H54 (cell line): ENCODE measurements at places on chromosomes 7 and 10.
A peak's percentile ranks its signal among the peaks of the same experiment; 100 is the strongest.

- DNase-seq, result no peak
Observed at GRCh38 chr10:59361663-59362143, 646 bp downstream of the FAM13C start.

DNA sequence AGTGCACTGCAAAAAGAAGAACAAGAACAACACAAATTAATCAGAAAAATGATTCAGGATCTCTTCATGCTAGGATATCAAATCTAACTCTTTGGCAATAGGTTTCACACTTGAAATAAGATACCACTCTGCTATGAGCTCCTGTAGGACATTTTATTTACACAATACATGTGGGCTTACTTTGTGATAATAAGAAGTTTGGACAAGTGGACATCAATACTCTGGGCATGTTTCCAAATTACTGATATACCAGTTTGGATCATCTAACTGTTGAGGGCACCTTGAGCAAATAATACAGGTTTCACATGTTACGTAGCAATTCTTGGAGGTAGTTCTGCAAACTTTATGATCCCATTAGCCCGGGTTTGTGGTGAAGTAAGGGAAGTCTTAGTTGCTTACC lies 59.8 kb downstream of the CPVL start:
- DNase-seq, result no peak

- no peak for DNase-seq
Observed at GRCh38 chr10:22560913-22561239, 153.5 kb downstream of the PIP4K2A start.

GRCh38 chr10:52814506-52814905 lies 41.9 kb upstream of the MBL2 start:
- no peak for DNase-seq

DNA sequence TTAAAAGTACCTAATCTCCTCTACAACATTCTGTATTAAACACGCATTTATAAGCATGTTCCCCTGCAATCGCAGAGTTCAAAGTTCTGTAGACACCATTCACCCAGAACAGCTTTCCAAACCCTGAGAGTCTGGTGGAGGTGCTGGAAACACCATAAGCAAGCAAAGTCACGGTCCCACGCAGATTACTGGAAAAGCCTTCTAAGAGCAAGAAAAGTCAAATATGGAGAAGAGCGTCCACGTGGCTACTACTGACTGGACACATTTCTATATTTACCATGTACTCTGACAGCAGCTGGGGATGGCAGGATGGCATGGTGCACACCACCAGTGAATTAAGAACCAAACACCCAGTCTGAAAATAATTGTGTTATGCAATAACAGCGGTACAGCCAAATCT lies 97.7 kb downstream of the PARD3 start:
- no peak for DNase-seq

GRCh38 chr10:64574371-64574770 lies 1053.2 kb downstream of the REEP3 start:
- no peak for DNase-seq

DNA sequence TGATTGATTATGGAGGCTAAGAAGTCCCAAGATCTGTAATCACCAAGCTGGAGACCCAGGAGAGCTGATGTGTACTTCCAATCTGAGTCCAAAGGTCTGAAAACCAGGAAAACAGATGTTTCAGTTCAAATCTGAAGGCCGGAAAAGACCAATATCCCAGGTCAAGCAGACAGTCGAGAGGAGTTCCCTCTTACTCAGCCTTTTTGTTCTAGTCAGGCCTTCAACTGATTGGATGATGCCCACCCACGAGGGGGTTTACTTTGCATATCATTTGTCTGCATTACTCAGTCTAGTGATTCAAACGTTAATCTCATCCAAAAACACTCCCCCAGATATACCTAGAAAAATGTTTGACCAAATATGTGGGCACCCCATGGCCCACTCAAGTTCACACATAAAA lies 7.4 kb upstream of the ARID5B start:
- DNase-seq, result no peak

DNA sequence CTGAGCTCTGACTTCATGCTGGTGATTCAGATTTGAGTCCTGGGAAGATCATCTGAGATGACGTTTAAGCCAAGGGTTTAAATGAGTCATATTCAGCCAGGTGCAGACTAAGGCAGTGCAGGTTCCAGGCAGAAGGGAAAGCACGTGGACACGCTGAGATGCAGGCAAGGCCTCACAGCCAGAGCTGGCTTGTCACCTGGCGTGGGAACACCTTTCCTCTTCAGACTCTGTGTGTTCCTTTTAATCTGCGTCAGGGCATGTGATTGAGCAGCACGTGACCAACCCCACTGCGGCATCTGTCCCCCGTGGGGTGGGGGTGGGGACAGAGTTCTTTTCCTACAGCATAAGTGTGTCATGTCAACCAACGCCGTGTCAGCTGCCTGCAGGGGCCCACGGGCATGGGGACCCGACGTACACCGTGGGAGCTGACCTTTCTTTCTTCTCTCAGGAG lies 10.7 kb upstream of the IDI2 start:
- peak; percentile 22 for DNase-seq

DNA sequence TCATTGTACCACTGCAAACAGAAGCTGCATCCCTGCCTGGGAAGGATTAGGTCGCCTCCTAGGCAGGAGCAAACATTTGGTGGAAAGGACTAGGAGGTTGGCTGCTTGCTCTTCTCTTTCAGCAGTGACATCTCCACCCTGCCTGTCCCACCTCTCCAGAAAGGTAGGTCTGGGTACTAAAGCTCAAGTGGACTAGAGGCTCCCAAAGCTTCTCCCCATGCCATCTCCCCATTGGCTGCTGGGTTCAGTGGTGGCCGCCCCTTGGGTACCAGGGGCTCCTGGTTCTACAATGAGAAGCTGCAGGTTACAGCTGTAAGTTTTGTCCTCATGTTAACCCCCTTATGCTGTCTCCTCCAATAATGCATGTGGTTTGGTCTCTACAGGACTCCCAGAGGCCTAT lies 180.7 kb upstream of the MKI67 start:
- no peak for DNase-seq

DNA sequence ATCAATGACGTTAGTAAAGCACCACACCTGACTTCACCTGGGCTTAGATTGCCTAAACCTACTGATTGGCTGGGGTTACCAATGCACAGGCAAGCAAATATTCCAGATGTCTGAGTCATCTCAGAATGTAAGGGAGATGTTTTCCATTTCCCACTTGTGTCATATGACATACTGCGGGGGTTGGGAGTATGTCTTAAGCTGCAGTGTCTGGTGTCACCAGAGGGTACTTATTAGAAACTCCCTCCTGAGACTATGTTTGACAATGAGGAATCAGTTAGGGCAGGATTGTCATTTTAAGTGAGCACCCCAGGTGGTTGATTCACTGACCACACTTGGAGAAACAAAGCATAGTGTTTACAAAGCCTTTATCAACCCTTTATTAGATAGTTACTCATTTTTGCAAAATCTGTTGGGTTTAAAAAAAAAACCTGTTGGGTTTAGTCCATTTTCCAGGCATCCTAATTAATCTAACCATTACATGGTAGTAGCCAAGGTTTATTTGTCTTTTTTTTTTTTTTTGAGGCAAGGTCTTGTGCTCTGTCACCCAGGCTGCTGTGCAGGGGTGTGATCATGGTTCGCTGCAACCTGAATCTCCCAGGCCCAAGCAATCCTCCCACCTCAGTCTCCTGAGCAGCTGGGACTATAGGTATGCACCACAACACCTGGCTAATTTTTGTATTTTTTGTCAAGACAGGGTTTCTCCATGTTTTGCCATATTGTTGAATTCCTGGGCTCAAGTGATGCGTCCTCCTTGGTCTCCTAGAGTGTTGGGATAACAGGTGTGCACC lies 72.5 kb downstream of the CDK6 start:
- DNase-seq, result peak; percentile 7
